ENCODE measurements at places on chromosomes 11 and 22.
A peak's percentile ranks its signal among the peaks of the same experiment; 100 is the strongest.

DNA sequence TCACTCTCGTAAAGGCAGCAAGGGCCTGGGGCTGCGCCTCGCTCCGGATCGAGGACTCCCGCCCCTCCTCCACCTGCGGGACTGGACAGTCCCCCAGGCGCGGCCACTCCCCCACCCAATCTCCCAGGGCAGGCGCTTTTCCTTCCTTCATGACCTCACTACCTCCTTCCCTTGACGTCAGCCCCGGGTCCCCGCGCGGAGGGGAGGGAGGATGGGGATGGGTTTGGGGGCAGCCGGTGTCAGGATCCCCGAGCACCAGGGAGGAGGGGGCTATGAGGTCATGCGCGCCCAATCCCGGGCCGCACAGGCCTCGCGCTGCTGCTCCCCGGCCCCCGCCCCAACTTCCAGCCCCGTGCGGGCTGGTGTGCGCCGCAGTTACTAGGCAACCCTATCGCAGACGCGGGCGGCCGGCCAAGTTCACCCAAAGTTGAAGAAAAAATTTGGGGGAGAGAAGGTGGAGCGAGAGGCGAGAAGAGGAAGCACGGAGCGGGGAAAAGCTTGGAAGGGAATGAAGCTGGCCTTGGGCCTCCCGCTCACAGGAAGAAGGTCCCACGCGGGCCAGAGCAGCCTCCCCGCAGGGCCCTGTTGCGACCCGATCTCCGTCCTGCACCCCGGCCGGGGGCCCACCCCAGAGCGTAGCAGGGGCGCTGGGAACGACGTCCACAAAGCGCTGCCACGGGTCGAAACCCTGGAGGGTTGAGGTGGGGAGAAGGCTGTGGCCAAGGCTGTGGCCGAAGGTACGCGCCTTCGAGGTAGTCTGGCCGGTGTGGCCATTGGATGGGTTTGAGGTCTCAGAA lies 8.3 kb downstream of the WT1 start:
- no peak for DNase-seq

DNA sequence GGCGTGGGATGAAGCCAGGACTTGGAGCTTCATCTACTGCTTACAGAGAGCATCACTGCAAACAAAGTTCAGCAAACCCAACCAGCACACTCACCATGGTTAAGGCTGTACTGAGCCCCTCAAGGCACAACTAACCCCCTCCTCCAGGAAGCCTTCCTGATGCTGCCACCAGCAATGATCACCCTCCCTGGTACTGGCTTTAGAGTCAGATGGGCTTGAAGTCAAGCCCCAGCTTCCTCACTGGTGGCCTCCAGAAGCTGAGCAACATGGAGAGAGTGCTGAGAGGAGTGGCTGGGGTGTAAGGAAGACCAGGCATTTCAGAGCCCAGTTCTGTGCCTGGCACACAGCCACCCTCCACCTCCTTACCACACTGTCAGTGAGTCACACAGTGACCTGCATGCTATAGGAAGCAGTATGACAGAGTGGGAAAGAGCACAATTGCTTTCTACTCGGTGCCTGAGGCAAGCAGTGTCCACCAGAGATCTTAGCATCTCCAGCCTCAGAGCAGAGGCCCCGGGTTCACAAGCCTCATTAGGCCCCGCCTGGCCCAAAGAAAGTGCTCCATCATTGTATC lies 24.7 kb upstream of the BAIAP2L2 start:
- DNase-seq: peak; percentile 96

DNA sequence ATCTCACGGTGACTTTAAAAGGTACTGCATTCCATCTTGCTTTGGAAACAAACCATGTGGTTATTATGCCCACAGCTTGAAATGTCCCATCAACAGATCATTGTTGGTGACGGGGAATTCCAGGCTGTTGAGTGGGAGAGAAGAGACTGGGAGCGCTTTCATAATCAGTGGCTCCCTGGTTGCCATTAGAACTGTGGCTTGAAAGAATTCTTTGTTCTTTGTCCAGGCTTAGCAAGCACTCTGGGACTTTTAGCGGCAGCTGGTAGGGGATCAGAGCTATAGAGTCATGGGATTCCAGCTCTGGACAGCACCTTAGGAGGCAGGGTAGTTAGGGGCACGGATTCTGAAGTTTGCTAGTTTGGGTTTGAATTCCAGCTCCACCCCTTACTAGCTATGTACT lies 22.0 kb downstream of the MMP20 start:
- no peak for DNase-seq

GRCh38 chr11:62922653-62923431 lies 1.7 kb upstream of the CHRM1 start:
- no peak for DNase-seq

- peak; percentile 47 for DNase-seq
These were observed 37.0 kb downstream of the TRIOBP start for GRCh38 chr22:37733625-37734401.

GRCh38 chr11:81966340-81966739 lies 767.3 kb downstream of the FAM181B start:
- no peak for DNase-seq

DNA sequence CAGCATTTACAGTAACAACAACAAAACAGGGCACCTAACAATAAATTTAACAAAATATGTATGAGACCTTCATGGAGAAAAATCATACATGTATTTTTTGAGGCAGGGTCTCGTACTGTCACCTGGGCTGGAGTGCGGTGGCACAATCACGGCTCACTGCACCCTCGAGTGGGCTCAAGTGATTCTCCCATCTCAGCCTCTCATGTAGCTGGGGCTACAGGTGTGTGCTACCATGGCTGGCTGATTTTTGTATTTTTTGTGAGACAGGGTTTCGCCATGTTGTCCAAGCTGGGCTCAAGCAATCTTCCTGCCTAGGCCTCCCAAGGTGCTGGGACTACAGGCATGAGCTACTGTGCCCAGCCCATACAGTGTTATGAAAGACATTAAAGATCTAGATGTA lies 278.1 kb downstream of the SWAP70 start:
- DNase-seq: no peak
